SIG-M5 (cell line): ENCODE measurements at places on chromosomes 11 and 22.

DNA sequence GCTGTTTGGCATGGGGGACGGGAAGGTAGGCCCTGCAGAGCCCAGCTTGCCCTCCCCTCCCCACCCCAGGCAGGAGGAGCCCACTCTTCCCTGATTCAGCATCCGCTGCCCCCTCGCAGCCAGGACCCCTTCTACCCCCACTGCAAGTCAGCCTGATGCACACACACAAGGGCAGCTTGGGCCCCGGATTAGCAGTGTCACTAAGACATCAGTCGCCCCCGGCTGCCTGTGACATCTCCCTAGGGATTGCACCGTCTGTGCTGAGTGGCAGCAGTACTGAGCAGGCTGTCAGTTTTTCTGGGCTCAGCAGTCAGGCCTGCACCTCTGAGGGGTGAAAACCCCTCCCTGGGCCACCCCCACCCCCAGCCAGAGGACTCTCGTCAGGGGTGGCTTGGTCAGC, 30.4 kb upstream of the SYT7 start:
- no peak for DNase-seq

GRCh38 chr11:57476757-57477506, 16.6 kb downstream of the RTN4RL2 start:
- DNase-seq: no peak

DNA sequence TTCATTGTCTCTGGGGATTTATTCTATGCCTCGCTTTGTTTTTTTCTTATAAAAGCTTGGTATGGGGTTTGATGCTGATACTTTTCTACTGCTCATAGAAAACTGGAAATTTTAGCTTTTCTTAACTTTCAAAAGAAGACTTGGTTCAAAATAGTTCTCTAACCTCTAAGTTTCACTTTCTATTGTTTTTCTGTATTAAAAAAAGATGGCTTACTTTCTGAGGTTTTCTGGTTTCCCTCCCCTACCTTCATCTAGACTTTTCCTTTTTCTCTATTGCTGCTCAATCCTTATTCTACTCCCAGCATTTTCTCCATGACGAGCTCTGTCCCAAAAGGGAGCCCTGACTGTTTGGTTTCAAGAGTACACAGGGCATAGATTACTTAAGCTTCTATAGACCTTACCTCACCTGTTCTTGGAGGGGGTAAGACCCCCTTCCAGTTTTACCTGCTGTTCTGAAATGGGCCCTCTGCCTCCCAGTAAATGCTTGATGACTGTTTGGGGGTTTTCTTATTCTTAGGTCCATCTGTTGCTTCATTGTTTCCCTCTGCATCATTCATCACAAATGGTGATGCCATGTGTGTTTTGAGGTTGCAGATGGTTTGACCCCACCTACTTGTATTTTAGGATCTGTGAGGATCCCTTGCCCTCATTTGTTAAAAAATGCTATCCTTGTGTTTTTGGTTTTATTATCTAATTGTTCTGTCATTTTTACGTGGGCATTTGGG, 29.5 kb downstream of the DNHD1 start:
- DNase-seq: no peak

DNA sequence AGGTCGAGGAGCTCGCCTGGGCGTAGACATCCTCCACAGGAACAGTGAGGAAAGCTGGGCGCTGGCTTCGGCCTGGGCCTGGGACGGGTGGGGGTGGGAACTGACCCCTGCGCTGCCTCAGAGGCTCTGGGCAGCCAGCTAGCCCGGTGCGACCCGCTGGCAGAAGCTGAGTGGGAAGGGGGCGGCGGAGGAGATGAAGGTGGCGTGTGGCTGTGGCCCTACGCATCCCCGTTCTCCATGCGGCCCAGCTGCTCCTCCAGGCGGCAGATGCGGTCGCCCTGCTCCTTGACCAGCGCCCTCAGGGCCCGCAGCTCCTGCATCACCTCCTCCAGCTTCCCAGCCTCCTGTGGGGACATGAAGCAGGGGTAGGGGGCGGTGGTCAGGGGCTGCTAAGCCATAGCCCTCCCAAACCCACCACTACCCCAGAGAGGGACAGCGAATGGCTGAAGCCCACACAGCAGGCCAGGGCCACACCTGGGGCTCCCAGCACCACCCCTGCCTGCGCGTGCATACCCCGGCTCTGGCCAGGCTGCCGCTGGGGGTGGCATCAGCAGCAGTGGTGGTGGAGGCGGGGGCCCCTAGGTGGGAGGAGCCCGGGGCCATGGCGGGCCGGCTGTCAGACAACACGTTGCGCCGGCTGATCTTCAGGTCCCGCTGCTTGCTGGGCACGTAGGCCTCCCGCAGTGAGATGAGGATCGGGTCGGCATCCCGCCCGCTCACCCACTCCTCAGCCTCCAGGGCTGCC, 848 bp upstream of the PTPRCAP start:
- no peak for DNase-seq

DNA sequence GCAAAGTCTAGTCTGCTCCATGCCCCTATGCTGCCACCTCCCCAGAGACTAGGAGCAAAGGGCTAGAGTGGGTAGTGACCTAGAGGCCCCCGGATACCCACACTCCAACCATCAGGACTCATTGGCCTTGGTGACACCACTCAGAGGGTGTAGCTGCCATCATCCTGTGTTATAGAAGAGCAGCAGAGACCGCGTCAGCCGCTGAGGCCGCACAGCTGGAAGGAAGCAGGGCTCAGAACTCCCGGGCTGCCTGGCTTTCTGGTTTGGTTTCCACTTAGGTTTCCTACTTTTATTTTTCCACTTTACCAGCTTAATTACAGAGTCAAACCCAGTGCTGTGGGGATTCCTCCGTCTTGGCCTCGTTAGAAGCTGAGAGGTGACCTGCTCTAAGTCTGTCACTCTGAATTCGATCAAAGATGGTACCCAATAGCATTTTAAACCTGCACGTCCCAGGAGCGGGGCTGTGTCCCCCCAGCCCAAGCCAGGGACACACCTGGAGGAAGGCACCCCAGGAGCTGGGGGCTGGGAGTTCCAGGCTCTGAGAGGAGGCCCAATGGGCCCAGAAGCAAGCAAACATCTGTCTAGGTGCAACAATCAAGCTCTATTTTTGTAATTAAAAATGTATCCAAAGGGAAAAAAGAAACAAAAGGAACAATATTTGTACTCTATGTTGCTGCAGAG, 2.1 kb upstream of the CDKN1C start:
- DNase-seq: no peak

- DNase-seq: no peak
Observed at GRCh38 chr11:60872124-60872960, 5.0 kb downstream of the ZP1 start.

DNA sequence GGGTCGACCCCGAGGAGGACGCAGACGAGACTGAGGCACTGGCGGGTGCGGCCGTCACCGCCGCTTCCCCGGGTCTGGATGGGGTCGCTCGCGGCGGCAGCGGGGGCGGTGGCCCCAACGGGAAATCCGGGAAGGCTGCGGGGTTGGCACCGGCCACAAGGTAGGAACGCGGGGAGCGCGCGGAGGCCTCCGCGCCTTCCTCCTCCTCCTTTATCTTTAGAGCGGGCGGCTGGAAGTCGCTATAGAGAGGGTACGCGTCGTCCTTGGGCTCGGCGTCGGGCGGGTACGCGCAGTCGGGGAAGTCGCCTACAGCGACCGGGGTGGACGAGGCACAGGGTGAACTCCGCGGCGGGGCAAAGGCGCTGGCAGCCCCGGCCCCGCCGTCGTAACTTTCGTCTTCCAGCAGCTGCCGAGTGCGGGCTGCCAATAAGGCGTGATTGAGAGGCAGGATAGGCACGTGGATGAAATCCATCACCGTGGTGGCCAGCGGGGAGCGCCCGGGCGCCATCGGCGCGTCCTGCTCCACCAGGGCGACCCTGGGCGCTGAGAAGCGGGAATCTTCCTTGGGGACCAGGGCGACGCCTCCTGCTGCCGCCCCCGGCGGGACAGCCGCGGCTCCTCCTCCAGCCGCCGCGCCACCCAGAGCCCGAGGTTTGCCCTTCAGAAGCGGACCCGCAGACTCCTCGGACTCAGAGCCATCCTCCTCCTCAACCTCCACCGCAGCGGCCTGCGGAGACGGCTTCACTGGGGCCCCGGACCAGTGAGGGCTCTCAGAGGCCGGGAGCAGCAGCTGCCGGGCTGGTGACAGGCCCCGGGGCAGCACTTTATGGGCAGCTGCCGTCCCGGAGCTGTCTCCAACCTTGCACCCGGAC, 1.7 kb downstream of the PGR start:
- no peak for DNase-seq

DNA sequence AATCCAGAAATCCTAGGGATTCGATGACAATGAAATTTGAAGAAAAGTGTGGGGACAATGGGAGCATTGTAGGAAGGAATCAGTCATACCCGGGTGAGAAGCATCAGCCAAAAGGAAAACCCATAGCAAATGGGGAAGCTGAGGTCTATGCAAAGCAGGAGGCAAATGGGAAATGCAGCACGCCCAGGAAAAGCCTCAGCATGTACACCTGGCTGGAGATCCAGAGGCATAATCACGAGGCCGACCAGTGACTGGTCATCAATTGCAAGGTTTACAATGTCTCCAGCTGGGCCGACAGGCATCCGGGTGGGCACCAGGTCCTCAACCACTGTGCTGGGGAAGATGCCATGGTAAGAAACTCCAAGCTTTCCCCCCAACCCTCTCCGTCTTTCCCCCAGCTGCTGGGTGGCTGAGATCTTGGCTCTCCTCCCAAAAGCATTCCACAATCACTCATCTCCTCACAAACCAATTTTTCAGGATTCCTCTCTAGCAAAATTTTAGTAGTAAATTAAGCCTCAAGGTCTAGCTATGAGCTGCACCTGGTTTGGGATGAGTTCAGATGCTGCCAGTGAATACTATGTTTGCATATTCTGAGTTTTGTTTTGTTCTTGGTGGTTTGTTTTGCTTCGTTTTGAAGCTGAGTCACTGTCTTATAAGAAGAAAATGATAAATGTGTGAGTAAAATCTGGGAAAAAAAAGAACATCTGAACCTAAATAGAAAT, 98.0 kb upstream of the OR5AK2 start:
- DNase-seq: no peak

DNA sequence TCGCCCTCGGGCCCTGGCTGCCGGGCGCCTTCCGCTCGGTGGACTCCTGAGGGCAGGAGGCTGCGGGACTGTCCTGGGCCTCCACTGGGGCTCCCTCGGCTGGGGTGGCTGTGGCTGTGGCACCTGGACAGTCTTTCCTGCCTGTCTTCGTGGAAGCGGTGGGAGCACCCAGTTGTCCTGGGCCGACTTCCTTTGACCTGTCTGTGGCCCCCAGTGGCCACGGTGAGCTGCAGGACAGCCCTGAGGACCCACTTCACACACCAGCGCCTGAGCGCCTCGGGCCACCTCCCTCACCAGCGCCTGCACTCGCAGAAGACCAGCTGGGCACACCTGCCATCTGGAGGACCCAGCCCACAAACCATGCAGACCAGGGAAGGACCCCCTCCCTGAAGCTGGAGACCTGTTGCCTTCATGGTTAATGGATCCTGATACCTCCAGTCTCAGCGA, 1.8 kb upstream of the EPS8L2 start:
- DNase-seq: no peak

DNA sequence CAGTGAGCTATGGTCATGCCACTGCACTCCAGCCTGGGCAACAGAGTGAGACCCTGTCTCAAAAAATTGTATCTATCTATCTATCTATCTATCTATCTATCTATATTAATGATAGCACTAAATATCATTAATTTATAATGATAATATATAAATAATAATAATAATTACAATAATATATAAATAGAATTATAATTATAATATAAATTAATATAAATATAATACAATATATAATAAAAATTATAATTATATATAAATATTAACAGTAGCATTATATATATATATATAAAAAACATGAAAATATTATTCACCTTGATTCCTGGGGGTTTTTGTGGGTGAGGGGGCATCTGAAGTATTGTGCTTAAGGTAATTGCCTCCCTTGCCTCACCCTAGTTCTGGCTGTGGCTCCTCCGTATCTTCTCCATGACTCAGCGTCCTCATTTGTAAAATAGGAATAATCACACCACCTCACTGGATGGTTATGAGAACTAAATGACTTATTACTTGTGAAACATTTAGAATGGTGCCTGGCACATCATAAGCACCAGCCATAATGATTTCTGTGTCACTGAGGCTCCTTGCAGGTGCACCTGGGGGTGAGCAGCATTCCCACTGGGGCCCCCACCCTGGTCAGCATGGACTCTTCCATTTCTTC, 18.8 kb downstream of the RASD2 start:
- no peak for DNase-seq

DNA sequence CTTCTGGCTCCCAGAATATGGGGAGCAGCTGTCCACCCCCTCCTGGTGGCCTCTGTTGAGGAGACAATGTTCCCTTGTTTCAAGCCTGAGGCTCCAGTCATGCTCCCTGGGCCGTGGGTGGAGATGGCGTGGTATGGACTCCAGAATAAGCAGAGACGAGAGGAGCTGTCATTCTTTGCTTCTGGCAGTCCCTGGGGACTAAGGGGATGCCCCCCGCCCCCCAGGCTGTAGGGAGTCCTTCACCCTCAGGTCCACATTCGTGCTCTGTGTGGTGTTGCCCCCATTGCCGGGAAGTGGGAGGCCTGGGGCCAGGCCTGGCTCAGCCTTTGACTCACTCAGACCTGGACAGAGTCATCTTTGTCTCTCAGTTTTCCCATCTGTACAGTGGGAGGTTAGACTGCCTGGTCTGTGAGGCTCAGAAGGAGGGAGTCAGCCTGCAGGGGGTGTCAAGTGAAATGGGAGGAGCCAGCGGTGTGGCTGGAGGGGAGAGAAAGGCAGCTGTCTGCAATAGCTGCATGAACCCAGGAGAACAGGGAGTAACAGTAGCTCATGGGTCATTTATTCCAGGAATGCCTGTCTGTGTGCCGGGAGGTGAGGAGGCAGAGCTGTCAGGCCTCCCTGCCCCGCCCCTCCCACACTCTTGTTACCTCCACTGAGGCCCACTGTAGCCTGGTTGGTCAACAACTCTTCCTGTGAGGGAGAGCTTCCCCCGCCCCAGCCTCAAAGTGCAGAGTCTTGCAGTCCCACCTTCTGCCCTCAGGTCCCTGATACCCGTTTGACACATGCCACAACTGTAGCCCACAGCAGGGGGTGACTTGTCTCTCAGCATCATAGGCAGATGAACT, 6.3 kb downstream of the ARHGEF17 start:
- DNase-seq: no peak

- DNase-seq: no peak
Observed at GRCh38 chr11:134736251-134736947, 324.4 kb upstream of the B3GAT1 start.

- no peak for DNase-seq
Observed at GRCh38 chr11:11284481-11284880, 68.6 kb downstream of the CSNK2A3 start.

- DNase-seq: no peak
Observed at GRCh38 chr11:64027651-64028397, 7.9 kb upstream of the FLRT1 start.

GRCh38 chr11:129695571-129696308, 119.9 kb upstream of the TMEM45B start:
- DNase-seq: no peak

DNA sequence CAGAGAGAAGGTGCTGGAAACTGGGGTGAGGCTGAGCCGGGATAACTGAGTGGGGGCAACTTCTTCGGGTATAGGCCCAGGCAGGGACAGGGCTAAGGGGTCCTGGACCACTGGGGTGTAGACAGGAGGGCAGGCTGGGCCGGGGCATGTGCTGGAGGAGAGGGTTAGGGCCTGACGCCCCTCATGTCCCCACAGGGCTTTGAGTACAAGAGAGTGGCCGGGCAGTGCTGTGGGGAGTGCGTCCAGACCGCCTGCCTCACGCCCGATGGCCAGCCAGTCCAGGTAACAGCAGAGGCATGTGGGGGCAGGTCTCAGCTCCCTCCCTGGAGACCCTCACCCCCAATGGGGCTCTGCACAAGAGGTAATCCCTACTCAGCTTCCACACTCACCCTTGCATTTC, 36.7 kb downstream of the MUC5B start:
- no peak for DNase-seq

GRCh38 chr11:117748771-117749540, 48.1 kb downstream of the DSCAML1 start:
- DNase-seq: no peak
